ENCODE measurements at places on chromosomes 5 and 9.

DNA sequence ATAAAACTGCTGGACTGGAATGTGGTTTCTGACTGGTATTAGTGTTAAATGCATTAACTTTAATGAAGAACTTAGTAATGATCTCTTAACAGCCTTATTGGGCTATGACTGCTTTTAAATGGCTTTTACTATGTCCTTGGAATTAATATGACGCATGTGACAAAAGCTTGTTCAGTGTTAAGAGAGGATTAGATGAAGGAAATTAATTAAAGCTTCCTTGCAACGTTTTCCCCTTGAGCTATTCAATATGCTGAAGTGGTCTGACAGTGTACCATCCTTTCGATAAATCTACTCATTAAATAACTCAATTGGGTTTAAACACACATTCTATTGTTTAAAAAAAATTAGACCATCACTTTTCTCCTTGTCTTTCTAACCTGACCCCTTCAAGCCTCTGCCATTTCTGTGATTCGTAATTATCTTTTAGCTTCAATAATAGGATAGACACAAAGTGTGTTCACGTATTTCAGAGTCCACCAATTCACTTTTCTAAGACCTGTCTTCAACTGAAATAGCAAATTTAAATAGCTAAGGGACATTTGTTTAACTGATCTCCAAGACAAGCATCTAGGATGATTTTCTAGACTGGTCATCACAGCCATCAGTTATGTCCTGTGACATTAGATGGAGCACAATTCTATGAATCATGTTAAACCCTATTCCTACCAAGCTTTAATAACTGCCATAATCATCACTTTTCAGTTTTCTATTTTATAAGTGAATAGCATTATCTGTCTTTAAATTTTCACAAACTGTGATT, 1258.0 kb upstream of the CDH9 start:
- no peak for DNase-seq

DNA sequence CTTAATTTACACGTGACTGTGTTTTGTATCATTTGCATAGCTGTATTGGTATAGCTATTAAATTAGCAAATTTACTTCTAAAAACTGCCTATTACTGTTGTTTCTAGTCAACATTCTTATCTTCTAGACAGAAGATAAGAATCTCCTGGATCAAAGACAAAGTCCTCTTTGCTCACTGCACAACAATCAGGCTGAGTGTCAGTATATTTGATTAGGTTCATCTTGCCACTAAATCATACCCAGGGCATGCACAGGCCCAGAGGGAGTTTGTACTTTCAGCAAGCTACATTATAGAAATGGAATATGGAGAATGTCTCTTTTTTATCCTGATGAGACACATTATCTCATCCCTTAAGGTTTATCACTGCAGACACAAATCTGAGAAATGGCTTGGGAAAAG, 579.1 kb downstream of the SLCO4C1 start:
- DNase-seq, result no peak

DNA sequence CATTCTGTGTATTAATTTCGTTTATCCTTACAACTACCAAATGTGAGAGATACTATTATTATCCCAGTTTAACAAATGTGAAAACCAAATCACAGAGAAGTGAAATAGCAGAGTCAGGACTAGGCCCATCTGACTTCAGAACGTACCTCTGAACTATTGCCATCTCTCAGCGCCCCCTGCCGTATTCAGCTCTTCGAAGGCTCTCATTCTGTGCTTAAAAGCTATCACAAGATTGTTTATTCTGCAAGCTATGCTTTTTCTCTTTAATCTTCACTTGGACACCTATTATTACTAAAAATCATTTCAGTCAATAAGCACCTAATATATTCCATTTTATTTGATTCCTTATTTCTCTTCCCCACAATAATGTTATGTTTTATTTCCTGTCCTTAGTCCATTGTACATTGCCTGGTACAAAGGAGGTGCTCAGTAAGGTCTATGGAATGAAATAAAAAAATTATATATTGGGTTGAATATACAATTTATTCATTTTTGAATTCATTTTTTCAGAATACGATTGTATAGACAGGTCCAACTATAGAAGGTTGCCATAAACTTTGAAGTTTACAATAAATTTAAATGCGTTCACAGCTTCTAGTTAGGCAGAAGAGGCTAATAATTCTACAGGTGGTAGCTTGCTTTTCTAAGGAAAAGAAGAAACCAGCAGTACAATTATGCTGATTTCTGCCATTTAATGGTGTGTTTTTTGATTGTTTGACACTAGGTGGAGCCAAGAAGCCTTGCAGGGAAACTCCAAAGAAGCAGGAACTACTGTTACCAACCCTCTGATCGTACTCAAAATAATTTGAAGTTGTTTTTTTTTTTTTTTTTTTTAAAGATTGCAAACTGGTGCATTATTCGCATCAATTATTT, 202.2 kb upstream of the DMRTA1 start:
- no peak for DNase-seq

DNA sequence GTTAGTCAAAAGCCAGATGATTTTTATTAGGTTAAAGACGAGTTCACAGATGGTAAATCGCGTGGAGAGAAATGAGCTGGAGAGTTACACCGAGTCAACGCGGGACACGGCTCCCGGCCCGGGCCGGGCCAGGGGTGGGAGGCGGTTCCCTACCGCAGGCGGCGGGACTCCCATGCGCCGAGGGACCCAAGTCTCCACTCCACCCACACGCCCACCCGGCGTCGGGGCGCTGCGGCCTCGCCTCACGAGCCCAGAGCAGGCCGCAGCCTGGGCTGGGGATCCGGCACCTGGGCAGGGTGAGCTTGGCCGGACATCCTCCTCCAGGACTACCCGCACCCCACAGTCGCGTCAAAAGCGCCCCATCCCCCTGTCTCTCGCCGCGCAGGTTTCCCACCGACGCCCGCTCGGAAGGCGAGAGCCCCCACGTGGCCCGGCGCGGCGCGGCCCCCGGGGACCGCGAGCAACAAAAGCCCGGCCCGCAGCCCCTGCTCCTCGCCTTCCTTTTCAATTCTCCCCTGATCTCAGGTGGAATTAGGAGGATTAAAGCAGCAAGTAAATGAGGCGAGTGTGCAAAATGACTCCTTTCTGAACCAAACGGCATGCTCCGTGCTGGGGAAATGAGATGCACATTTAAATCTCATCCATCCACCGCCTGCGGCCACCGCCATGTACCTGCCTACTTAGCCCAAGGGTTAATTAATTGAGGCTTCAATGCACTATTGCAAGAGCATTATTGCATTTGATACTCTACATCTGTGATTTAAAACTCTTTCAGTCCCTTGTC, 196.5 kb upstream of the TBCA start:
- DNase-seq, result peak; percentile 47

GRCh38 chr9:35816708-35817107, 1.9 kb upstream of the HINT2 start:
- DNase-seq, result no peak

GRCh38 chr5:40879163-40879942, 29.9 kb upstream of the C7 start:
- no peak for DNase-seq

- DNase-seq, result no peak
These were observed 116.1 kb upstream of the ACTBL2 start for GRCh38 chr5:57598756-57599155.

- no peak for DNase-seq
These were observed 314.7 kb upstream of the CDH6 start for GRCh38 chr5:30878746-30879145.

DNA sequence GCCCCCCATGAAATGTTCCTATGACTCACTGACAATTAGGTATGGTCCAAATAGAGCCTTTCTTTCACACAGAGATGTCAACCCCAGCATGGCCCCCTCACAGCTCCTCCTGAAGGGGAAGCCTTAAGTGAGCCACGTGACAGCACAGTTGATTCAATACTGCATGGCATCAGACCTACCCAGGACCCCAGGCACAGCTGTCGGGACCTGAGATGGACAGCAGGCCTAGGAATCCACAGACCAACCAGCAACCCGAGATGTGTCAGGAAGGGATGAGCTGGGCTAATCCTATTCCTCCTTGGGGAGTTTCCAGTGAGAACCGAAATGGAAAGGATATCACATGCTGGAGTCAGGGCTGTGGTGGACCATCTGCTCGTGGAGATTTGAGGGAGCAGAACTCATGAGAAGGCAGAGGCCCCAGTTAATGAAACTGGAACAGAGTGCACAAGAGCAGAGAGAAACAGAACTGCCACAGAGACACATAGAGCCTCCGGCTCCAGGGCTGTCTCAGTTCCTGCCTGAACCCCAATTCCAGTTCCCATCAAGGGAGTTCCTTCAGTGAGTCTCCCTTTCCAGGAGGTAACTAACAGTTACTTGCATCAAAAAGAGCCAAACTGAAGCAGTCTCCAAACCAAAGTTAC, 42.1 kb upstream of the SMIM23 start:
- no peak for DNase-seq

DNA sequence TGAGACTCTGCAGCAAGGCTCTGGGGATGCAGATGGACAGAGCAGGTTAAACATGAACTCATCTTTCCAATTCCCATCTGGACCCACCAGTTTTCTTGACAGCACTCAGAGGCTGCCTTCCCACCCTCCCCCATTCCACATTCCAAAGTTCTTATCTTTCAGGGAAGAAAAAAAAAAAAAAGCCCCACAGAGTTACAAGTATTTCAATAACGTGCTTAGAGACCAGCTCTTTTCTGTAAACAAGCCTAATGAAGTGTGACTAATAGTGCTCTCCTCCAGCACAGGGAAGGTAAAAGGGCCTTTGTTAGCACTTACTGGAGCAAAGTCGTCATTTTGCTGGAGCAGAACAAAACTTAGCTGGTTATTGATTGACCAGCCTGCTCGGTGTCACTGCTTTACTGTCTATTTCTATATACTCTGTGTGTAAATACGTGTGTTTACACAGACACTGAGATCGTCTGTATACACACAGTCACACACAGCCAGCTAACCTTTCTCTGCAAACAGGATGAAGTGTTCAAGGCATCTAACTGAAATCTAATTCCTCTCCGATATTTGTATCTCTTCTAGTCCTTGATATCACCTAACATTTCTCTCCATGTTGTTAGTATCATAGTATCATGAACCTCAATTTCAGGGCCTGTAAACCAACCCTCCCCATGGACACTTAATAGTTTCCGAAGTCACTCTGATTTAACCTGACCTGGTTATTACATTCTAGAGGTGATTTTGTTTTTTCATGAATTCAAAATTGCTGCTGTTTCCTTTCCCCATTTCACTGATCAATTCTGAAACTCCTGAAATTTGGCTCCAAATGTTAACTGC, 84.9 kb downstream of the ZNF608 start:
- DNase-seq, result no peak

GRCh38 chr9:109609060-109609459, 111.0 kb upstream of the PTPN3 start:
- DNase-seq, result no peak
